ENCODE measurements at places on chromosomes 5 and 9.

DNA sequence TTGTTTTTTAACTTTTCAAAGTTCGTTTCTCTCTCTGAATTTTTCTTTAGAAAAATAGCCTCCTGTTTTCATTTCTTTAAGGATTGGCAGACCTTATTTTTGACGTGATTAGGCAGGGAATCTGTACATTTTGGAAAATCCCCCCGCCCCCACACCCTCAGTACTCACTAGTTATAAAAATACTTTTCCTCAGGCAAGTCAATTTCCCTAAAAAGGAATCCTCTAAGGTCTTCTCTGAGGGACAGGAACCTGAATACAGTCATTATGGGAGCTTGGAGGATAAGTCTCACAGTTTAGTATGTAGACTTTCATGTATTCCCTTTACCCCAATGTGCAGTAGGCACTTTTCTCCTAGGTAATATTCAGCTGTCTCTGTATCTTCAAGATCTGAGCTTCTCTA, 3.9 kb upstream of the FER start:
- DNase-seq, result no peak

GRCh38 chr9:136799854-136800657, 3.9 kb downstream of the CCDC183 start:
- DNase-seq, result peak; percentile 91

DNA sequence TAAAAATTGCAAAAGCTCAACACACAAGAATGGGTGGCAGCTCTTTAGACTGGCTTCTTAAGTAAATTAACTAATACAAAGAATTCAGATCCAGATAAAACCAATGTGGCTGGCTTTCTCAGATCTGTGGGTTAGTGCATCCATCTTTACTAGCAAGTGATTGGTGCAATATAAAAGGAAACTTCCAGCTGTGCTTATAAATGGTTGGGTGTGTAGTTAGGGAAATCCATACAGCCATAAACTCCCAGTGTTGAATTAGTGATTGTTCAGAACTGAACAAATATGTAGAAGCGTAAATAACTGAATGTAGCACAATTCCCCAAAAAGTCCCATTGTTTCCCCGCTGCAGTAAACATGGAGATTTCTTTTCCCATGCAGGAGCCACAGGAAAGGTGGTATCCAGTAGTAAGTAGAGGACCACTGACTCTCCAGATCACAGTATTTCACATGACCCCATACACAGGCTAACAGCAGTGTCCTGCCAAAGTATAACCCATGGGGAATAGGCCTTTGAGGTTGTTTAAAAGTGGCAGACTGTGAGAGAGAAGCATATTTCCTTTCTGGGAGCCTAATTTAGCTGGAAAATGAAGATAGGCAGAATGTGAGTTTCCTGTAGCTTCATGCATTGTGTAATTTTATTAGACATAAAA, 173.1 kb upstream of the SLC12A2 start:
- no peak for DNase-seq

DNA sequence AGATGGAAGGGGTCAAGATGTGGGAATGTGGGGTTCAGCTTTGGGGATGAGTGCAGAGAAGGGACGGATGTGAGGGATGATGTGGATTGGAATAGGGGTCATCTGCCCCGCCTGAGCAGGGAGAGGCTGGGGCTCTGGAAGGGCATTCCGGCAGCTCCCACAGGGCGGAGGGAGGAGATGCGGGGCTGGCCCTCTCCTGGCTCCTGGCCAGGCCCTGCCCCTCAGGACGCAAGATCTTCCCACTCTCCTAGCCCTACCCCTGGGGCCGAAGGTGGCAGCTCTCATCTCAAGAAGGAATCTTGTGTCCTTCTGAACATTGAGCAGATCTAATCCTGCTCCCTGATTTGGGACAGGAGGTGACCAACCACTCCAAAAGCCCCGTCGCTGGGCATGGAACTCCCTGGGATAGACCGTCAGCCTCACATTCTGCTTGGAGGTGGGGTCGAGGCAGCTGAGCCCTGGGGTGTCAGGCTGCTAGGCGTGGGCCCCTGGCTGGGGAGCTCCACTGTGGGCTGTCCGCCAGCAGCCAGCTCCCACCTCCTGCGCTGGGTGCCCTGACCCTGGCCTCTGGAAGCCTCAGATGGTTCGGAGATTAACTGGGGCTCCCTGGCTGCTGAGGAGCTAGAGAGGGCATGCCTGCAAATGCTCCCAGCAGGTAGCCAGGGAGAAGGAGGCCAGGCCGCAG, 125.2 kb downstream of the ZNF354C start:
- DNase-seq, result no peak

DNA sequence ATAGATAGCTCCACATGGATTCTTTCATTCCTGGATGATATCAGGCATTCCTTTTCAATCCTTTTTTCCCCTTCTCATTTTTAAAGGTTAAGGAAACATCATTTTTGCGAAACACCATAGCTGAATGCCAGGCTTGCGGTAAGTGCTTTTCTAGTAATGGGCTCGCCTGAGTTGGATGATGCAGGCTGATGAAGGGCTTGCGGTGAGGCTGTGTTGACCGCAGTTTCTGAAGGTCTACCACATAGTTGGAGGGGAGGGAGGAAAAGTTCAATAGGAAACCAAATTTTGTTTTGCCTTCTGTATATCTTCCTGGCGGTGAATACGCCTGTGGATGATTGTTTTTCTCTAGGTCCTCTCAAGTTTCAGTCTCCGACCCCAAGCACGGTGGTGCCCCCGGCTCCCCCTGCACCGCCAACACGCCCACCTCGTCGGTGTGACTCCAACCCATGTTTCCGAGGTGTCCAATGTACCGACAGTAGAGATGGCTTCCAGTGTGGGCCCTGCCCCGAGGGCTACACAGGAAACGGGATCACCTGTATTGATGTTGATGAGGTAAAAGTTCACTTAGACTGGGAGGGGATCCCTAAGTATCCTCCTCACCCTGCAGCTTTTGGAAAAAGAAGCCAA, 24.3 kb downstream of the THBS4 start:
- DNase-seq, result no peak

DNA sequence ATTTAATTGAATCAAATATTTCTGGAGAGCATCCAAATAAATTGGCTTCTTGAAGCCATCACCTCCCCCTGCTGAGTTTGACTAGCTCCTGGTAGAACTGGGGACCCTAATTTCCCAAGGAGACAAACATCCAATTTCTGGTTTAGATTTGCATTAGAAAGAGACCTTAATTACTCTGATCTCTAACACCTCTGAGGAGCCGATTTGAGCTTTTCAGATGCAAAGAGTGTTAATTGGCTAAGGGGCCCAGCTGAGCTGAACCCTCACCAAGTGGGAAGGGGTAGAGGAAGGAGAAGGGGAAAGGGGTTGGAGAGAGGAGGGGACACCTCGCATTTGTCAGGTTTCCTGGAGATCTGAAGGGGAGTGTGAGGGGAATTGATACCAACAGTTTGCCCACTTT, 145.4 kb upstream of the SHB start:
- DNase-seq, result no peak

GRCh38 chr9:69445251-69445650, 120.2 kb downstream of the ENTREP1 start:
- no peak for DNase-seq

DNA sequence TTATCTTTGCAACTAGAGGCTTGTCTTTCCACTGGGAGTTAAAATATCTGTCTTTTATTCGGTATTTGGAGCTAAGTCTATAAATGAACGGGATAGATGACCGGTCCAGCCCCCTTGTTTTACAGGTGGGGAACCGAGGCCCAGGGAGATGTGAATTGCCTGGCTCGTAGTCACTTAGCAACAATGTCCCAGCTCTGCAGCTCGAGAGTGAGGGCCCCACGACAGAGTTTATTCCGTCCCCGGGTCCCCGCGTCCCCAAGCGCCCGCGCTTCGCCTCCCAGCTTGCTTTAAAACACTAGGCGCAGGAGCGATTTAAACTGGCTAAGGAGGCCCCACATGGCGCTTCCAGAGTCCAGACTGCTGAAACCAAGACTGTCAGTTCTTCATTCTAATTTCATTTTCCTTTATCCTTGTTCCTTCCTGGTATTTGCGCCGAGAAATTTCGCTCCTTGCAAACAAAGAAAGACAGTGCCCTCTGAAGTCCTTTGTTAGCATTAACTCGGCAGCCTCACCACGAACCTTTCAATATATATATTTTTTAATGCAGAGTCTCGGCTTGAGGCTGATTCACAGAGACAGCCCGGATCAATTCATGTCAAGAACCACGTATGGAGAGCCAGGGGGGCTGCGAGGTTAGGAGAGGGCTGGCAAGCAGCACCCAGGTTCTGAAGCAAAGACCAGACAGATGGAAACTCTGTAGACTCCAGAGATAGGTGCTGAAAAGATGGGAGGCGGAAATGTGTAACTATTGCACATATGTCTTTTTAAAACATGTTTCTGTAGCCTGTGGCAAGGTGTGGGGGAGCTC, 1.4 kb upstream of the ENC1 start:
- no peak for DNase-seq

DNA sequence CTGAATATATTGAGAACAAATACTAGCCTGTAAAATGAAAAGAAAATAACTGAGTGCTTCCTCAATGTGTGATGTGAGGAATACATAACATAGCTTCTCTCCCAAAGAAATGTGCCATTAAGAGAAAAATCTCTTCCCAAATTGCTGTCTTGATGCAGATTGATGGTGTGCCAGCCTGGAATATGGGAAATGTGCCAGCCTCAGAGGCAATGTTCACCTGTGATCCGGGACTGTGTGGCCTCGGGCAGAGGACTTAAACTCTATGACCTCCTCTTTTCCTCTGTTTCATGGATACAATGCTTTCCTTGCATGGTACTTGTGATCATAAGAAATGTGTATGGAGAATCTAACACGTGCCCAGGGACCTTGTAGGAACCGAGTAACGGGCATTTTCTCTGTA, 370.9 kb downstream of the DIRAS2 start:
- no peak for DNase-seq

- peak; percentile 47 for DNase-seq
Measured at GRCh38 chr5:177509381-177509951, at the start of gene DOK3. TSS of gene DOK3 (minus strand) at chr5:177509826. CDS start at chr5:177509540, 286 bp downstream.

GRCh38 chr5:68433526-68433922, 218.0 kb downstream of the PIK3R1 start:
- no peak for DNase-seq

DNA sequence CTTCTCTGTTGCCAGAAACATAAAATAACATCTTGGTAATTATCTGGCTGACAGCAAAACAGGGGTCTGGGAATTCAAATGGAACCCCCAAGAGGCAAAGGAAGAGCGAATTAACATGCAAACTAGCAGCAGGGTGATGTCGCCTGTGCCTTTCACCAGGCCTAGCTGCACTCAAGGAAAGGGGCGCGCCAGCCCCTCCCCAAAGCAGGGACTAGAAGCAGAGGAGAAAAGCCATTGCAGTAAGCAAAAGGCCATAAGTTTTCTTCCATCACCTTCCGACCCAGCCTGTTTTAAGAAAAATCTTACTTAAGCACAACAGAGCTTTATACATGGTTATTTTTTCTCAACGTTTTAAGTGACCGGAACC, 539 bp downstream of the POC5 start:
- DNase-seq, result peak; percentile 7

GRCh38 chr5:108672639-108673038, 75.1 kb upstream of the FER start:
- no peak for DNase-seq

DNA sequence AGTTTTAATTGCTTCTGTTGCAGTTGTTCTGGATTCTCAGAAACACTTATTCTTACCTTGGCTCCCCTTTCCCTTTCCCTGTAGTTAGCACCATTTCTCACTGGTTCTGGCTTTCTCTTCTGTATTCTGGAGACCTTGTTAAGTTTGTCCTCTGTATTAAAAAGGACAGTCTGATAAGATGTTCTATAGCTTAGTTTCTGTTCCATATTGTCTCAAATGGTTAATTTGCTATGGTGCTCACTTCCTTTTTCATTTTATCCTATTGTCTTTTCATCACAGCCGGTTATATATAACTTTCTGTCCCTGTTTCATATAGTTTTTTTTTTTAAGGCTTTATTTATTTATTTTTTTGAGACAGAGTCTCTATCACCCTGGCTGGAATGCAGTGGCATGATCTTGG, 41.4 kb upstream of the KIAA1958 start:
- DNase-seq, result peak; percentile 6

DNA sequence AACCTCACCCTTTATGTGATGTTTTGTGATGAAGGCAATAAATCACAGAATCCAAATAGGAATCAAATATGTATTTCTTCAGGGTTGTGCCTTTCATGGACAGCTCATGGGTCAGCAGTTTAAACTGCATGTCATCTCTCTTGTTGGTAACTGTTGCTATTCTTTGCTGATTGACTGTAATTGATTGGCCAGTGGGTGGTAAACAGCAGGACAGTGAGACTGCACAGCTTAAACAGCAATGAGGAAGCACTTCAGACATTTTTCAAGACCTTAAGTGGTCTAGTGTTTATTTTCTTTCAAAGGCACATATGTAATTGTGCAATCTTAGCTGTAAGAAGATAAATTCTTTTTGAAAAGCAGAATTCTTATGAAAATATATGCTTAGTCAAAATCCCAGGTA, 260.5 kb downstream of the COX7C start:
- DNase-seq, result no peak

DNA sequence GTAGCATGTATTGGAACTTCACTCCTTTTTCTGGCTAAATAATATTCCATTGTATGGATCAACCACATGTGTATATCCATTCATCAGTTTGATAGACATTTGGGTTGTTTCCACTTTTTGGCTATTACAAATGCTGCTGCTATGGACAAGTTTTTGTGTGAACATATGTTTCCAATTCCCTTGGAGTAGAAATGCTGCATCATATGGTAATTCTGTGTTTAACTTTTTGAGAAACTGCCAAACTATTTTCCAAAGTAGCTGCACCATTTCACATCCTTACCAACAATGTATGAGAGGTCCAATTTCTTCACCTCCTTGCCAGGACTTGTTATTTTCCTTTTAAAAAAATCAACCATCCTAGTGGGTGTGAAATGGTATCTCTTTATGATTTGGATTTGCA, 8.4 kb downstream of the FRRS1L start:
- no peak for DNase-seq

GRCh38 chr9:116837018-116837989, 150.2 kb downstream of the TRIM32 start:
- no peak for DNase-seq

DNA sequence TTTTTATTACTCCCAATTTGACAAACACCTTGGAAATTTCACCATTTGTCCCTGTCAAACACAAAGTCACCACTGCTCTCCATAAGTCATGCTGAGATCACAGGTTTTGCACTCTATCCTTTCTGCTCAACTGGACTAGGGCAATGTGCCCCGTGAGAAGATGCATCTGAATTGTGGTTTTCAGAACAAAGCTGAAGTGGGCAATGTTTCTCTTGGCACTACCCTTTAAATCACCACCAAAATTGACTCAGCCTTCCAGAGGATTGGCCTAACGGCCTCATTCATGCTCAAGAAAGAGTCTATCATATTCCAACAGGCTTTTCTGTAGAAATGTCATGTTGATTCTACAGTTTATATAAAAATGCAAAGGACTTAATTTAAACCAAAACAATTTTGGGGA, 81.0 kb upstream of the TRIO start:
- no peak for DNase-seq

GRCh38 chr5:131222731-131223130, 41.1 kb upstream of the CDC42SE2 start:
- DNase-seq, result no peak

- DNase-seq, result no peak
Measured at GRCh38 chr9:87567001-87567400, 69.3 kb downstream of the DAPK1 start.

GRCh38 chr5:146041180-146041789, 64.1 kb downstream of the PLAC8L1 start:
- DNase-seq, result no peak

Data from germinal center (tissue), 1 donor.